ENCODE measurements at places on chromosomes 12 and 14.

DNA sequence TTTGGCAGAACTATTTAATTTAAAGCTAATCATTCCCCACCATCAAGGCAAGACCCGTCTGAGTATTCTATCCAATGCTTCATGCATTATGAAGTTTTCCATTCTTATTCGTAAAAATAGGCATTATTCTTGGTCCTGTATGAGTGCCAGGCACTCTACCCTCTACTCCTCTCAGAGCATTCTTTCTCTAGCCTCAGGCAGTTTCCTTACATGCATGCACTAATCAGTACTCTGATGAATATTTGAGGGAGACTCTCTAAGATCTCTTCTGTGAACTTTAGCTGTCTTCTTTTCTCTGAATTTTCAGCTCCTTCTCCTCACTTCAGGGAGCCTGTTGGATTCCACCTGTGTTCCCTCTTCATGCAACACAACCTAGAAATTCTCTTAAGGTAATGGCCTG lies 334.7 kb downstream of the RAD51B start:
- no peak for DNase-seq

DNA sequence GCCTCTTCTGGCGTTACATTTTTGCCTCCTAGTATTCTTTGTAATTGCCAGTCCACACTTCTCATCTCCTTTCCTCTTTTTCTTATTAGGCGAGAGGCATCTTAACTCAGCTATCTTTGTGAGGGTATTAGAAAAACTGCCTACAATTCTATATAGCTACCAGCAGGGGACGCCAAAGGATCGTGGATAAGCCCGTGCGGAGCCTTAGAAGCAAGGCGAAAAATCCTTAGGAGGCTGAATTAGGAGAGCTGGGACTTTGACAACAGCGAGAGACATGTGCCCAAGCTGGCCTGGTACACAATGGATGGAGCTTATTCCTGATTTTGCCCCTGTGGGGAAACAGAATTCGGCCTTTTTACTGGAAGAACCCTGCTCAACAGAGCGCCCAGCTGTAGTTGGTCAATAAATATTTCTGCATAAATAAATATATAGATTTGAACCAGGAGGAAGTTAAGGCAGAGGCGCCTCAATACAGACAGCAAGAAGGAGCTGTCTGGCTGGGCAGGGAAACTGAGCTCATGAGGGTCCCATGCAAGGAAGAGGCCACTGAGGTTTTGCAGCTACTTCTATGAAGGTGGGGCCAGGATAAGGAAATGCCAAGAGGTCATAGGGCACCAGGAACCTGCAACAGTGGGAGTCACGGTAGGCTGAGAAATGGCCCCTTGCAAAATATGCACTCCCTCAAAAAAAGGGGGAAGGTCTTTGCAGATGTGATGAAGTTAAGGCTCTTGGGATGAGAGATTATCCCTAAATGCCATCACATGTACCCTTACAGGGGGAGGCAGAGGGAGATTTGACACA lies 14.6 kb upstream of the RBM19 start:
- no peak for DNase-seq

- no peak for DNase-seq
These were observed 190.9 kb downstream of the ETV6 start for GRCh38 chr12:11840366-11840765.

- no peak for DNase-seq
These were observed 36.1 kb downstream of the NCOR2 start for GRCh38 chr12:124531281-124531745.

GRCh38 chr12:93536111-93536765 lies 36.2 kb upstream of the SOCS2 start:
- DNase-seq = no peak
